ENCODE measurements at places on chromosomes 7 and 10. TPM values are rescaled to one million over a fixed set of nuclear protein-coding genes. Genes with fewer than 3 reads are reported as not detected.

Gene MARVELD1
- 27.4 TPM for total RNA-seq

Gene WNT16
- not detected for total RNA-seq

Gene CALHM3
- total RNA-seq: not detected

Gene EPDR1
- 42.3 TPM for total RNA-seq

Gene CPXM2
- 1.4 TPM for total RNA-seq

Gene SMARCD3
- 24.3 TPM for total RNA-seq
